ENCODE measurements at places on chromosomes 5 and 9.
A peak's percentile ranks its signal among the peaks of the same experiment; 100 is the strongest.

DNA sequence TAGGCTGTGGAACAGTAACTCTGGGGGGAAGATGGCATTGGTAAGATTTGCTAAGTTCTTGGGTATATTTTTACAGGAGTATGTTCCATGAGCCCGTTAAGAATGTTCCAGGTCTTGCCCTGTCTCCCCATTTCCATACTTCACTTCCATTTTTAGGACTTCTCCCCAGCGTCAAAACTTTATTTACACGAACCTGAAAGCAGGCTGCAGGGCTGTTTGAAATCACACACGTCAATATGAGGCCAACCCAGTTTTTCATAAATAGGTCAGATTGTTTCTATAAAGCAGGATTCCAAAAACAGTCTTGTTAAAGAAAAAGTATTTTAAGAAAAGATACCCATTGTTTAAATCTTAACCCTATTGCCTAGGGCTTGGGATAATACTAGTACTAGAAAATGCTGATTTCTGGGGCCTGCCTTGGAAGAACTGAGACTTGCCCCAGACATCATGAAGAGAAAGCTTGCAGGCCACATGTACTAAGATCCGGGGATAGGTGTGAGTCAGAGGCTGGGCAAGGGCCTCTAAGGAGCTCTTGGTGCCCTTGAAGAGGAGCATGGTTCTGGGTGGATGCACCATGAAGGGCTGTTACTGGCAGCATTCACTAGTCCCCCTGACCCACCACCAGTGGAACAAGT is 24.2 kb downstream of the TRIO start:
- DNase-seq, result no peak

GRCh38 chr9:112041536-112042243 is 133.4 kb downstream of the SUSD1 start:
- no peak for DNase-seq

DNA sequence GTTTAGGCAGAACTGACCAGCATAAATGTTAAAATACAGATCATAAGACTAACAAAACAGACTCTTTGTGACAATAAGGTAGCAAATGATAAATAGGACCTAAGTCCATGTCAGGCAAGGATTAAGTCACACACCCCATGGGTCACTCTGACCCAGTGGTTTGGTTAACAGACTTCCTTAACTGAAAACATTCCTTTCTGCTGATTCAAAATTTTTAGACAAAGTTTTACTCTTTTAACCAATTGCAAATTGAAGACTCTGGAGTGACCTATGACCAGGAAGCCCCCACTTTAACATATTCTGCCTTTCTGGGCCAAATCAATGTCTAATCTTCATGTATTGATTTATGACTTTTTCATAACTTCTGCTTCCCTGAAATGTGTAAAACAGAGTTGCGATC is 4.9 kb upstream of the NXNL2 start:
- DNase-seq, result no peak

GRCh38 chr9:128390150-128390812 is 19.1 kb downstream of the URM1 start:
- no peak for DNase-seq

- DNase-seq, result no peak
Observed at GRCh38 chr9:124349267-124349666, 66.0 kb downstream of the PSMB7 start.

DNA sequence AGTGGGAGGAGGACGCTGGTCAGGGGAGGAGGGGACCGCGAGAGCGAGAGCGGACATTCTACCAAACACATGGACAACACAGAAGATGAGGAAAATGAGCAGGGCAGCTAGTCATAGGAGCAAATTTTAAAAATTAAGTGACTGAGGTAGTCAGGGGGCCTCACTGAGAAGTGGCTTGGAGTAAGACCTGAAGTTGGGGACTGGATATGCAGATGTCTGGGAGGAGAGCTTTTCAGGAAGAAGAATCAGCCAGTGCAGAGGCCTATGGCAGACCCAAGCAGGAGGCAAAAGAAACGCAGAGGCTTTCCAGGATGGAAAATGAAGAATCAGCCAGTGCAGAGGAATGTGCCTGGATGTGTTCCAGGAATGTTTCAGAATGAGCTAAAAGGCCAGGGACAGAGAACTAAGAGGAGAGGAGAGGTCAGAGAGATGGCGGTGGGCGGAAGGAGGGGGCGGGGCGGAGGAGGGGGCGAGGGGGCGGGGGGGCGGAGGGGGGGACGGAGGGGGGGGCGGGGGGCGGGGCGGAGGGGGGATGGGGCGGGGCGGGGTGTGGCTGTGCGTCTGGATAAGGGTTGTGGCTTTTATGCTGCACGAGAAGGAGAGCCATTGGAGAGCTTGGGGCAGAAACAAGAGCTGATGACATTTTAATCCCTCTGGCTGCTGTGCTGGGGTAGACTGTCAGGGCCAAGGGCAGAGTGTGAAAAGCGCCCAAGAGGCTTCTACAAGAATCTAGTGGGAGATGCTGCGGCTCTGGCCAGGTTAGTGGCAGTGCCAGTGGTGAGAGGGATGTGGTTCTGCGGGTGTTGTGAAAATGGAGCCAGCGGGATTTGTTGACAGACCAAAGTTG is 129.6 kb downstream of the KCNIP1 start:
- peak; percentile 42 for DNase-seq

DNA sequence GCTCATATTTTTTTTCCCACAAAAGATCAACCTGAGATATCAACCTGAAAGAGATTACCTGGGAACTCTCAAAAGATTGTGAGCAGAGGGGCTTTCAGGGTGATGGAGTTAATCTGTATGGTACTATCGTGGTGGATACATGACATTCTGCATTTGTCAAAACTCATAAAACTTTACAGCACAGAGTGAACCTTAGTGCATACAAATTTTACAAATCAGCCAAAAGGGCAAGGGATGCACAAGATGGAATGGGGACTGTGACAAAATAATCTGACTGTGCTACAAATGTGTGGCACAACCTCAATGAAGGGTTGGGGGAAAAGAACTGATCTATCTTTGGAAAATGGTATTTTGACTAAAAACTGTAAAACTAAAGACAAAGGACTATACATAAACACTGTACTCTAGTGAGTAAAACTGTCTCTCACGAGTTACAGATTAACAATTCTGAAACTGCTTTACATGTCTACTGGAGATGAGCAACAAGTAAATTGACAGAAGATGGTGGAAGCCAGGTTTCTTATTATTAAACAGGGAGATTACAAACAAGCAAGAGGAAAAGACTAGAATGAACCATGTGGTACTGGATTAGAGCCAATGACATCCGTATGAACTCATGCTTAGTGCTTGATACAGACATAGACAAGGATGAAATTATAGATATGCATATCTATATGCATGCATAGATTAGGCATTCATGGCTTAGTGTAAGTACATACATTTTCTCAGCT is 24.8 kb upstream of the RLN1 start:
- no peak for DNase-seq

GRCh38 chr9:131728961-131729360 is 10.9 kb downstream of the RAPGEF1 start:
- peak; percentile 74 for DNase-seq

DNA sequence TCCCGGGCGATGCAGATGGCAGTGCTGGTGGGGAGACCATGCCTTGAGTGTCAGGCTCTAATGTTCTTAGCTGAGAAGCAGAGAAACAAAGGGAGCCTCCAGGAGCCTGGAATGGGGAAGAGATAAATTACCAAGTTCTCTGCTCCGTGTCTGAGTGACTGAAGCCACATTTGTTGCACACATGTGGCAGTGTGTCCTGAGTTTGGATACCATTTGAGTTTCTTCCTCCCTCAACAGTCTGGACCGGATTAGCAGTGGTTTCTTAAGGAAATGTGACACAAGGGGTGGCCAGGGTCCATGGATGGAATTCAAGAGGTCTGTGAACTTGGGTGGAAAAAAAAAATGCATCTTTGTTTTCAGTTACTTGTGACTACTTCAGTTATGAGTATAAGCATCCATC is 50.7 kb upstream of the GARNL3 start:
- DNase-seq, result no peak

- DNase-seq, result no peak
Observed at GRCh38 chr5:84585218-84585617, 200.5 kb upstream of the EDIL3 start.

DNA sequence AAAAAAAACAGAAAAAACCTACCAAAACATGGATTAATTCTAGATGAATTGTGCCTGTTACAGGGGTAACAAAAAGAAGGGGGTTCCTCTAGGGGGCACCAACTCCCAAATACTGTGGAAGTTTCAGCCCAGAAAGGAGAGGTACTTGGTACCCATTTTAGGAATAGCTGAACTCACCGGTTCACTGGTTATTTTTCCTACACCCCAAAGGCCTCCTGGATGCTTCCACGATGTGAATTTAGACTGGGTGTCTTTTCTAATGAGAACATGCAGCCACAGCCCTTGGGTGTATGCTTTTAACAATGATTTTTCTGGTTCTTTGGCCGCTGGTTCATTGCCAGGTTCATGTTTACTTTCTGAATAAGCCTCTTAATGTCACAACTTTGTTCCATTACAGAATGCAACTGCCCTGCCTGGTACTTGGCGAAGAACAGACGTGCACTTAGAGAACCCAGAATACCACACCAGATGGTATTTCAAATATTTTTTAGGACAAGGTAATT is 46.7 kb downstream of the GARNL3 start:
- peak; percentile 56 for DNase-seq

GRCh38 chr9:124660341-124660801 is 110.7 kb downstream of the NR6A1 start:
- DNase-seq, result peak; percentile 16

GRCh38 chr9:93091453-93092081 is 4.5 kb upstream of the CARD19 start:
- peak; percentile 69 for DNase-seq

All from CD4-positive, alpha-beta T cell treated with Interleukin-17A for 4 hours (primary cell).